A549 treated with DMSO at 1 μM for 4 hours (cell line): ENCODE measurements at places on chromosomes 6 and 20. TPM values are rescaled to one million over a fixed set of nuclear protein-coding genes. Genes with fewer than 3 reads are reported as not detected.

SPATS1 gene
- total RNA-seq: not detected in 5 replicates

PTGIS gene
- total RNA-seq: 0.05 to 0.08 TPM in 2 of 5 replicates, not detected in the others

TAF8 gene
- total RNA-seq: 12.7 to 13.5 TPM (median 13.1 TPM) in 5 replicates

ADGRF5 gene
- not detected in 5 replicates for total RNA-seq

ASIP gene
- not detected in 5 replicates for total RNA-seq

HDAC2 gene
- total RNA-seq: 85.4 to 97.3 TPM (median 92.1 TPM) in 5 replicates

CD83 gene
- total RNA-seq: 1.9 to 3.3 TPM (median 2.3 TPM) in 5 replicates

CDH4 gene
- total RNA-seq: 6.7 to 10.3 TPM (median 8.4 TPM) in 5 replicates

OPRL1 gene
- 0.40 to 0.71 TPM (median 0.51 TPM) in 5 replicates for total RNA-seq

SLC22A1 gene
- 1.2 to 2.7 TPM (median 1.9 TPM) in 5 replicates for total RNA-seq

HLA-DPA1 gene
- 0.10 TPM in 1 of 5 replicates, not detected in the others for total RNA-seq

C20orf204 gene
- total RNA-seq: 0.19 to 0.39 TPM (median 0.33 TPM) in 5 replicates

CRYBG1 gene
- total RNA-seq: 0.46 to 0.92 TPM (median 0.64 TPM) in 5 replicates

OR2B6 gene
- total RNA-seq: 0.17 to 0.25 TPM (median 0.17 TPM) in 3 of 5 replicates, not detected in the others

DACT2 gene
- total RNA-seq: 0.20 to 0.65 TPM (median 0.53 TPM) in 5 replicates

OR2H2 gene
- total RNA-seq: not detected in 5 replicates

NKAPL gene
- not detected in 5 replicates for total RNA-seq

AIG1 gene
- total RNA-seq: 22.3 to 27.7 TPM (median 25.3 TPM) in 5 replicates
